ENCODE measurements at places on chromosomes 5 and 9.
A peak's percentile ranks its signal among the peaks of the same experiment; 100 is the strongest.

GRCh38 chr5:10578869-10579268 lies 15.0 kb downstream of the ANKRD33B start:
- no peak for DNase-seq

DNA sequence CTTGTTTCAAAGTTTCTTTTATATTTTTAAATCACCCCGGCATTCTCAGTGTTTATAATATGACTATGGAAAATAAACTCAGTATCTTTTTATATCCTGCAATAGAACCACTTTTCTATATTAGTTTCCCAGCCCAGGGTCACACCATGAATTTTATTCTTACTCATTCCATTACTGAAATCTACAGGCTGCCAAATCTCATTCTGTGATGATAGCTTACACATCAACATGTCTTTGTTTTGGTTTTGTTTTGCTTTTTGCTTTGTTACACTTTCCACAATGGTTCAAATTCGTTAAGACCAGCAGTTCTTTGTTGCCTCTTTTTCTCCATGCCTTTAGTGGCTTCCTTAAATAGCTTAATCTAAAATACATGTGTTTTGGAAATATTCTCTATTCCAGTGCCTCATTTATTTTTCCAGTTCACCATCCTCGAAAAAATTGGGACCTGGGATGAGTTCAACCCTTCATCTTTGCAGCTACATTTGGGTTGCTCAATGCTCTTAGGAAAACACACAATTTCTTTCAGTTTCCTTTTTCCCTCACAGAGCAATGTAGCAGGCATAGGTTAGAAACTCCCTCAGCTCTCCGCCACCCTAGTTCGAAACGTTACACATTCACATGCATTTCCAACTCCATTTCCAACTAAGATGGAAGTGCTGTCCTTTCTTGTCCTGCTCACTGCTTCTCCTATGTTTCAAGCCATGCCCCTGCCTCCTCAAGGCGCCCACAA lies 1146.3 kb downstream of the MAT2B start:
- no peak for DNase-seq

- DNase-seq = no peak
Measured at GRCh38 chr9:81256368-81256767, 433.0 kb downstream of the TLE1 start.

DNA sequence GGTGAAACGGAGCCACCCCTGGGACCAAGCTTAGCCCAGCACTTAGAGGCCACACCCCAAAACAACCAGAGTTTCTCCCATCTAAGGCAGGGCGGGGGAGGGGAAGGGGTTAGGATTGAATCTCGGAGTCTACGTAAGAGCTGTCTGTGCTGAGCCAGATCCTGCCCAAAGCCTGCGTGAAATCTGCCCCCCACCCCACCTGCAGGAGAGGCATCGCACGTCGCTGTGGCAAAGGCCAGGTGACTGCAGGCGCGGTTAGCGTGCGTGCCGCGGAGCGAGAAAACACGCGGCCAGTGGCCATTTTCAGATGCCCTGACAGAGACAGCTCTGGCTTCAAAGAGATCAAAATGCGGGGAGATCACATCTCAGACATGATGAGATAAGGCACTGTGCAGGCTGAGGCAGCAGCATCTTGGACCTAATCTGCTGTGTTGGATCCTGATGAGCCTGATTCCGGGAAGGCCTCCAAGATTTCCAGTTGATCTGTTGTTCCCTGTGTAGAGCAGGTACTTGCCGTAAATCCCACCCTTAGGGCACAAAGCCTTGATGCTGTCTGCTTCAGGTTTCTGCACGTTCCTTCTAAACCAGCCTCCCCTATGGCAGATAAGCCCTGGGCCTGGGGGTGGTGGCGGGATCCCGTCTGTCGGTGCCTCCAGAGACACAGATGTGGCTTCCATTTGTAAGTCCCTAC lies 2.5 kb upstream of the QSOX2 start:
- no peak for DNase-seq

DNA sequence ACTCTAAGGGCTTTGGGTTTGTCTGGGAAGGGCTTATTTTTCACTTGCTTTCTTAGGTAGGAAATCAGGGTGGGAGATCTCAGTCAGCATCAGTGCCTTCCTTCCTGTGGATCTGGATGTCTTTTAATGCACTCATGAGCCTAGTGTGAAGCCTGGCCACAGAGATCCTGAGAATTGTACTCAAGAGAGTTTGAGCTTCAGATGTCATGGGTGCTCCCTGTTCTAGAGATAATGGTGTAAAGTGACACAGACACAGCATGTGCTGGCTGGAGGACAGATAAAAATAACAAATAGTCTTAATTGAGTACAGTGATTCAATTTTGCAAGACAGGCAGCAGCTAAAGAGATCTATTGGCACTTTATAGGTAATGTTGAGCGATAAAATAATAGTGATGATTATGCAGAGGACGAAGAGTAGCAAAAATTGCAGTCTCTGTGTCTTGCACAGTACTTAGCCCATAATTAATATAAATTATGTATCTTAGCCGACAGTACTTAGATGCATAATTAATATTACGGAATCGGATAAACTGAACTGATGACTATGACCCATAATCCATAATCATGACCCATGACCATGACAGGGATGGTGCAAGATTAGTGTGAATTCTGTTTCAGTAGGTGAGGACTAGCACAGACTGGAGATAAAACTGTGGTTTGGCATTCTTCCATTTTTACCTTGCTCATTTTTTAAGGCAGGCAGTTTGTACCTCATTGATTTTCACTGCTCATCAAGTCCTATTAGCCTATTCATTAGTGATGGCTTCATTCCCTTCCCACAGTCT lies 408.7 kb upstream of the PIK3R1 start:
- DNase-seq = no peak

DNA sequence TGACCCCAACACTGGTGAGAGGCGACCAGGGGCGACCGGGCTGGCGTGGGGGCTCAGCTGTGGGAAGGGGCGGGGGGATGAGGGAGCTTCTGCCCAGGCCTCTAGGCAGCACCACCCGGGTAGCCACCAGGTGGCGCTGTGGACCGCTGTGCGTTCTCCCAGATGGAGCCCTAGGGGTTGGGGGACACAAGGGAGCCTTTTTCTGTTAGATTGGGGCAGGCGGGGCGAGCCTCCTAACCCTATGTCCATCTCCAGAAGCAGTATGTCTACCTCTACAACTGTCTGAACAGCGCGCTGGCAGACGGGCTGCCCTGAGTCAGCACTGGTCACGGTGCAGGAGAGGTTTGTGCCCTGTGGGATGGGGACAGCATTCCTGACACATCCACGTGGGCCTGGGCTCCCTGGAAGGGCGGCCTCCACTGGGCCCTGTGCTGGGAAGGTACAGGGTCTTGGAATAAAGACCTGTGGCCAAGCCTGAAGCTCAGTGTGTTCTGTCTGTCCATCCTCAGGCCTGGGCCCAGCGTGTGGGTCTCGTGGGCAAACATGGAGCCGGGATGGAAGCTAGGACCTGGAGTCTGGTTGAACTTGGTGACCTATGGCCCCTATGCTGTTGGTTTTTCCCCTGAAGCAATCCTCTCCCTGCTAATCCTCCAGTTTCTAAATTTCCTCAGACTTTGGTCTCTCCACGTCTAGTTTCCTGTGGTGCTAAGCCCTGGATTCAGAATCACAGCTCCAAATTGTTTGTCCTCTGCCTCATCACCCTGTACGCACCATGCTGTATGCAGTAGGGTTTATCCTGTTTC lies 23.1 kb upstream of the SPTLC1 start:
- DNase-seq = peak; percentile 41

DNA sequence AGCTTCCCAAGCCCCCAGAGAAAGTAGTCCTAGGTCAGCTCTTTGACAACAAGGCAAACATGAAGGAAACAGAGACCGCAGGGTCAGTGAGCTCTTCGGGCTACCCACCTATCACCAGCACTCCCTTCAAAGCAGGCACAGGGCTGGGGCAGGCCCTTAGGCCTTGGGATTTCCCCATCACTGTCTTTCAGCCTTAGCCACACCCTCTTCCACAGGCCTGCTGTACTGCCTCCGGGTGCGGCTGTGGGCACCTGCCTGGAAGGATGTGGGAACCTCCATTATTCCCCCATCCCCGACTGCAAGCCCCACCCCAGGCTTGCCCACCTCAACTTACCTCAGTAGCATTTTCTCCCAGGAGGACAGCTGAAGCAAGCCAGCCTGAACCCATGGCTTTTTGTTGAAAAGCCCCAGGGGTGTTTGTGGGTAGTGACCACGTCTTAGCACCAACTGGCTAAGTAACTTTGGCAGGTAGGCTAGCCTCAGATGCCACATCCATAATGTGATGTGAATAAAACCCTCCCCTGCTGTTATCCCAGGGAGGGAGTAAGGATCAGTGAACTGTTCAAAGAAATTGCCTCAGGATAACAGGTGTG lies 100.2 kb downstream of the PIK3R1 start:
- DNase-seq = no peak

GRCh38 chr9:33102551-33103210 lies 26.2 kb upstream of the SMU1 start:
- DNase-seq = peak; percentile 54

DNA sequence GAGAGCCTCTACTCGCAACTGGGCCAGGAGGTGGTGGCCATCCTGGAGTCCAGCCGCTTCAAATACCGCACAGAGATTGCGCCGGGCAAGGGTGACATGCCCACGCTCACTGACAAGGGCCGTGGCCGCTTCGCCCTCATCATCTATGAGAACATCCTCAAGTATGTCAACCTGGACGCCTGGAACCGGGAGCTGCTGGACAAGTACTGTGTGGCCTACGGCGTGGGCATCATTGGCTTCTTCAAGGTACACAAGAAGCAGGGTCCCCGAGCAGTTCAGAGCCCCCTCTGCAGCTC lies 13.5 kb downstream of the NDST1 start:
- no peak for DNase-seq

- no peak for DNase-seq
Measured at GRCh38 chr5:135236908-135237747, 161.9 kb downstream of the MACROH2A1 start.

DNA sequence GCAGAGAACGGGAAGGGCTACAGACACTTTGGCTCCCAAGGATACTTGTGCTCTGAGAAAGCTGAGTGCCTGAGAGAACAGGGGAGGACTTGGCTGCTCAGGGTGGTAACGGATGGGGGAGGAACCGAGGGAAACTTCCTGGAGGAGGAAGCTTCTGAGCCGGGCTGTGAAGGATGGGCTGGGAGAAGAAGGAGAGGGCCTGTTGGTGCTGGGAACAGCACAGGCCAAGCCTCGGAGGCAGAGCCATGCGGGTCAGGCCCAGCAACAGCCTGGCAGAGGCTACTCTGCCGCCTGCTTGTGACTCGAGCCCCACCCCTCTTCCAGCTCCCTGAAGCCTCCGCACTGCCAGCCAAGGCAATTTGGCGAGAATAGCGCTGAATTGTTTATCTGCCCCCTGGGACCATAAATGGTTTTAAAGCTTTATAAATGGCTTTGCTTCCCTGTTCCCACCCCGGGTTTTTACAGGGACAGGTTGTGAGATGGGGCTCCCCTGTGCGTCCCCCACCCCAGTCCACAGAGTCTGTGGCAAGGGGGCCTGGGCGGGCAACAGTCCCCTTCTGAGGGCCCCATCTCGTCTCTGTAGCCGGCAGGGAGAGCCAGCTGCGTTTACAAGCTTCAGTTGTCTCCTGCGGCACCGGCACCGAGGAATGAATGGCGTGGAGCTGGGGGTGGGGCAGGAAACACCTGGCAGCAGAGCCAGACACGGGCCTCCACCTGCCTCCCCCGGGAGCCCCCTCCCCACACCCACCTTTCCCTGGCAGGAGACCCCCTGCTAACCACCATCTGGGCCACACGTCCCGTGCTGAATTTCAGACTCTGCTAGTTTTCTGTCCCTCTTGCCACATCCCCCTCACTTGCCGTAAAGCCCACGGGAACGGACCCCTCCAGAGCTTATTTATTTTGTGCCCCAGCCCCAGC lies 24.4 kb downstream of the FAM163B start:
- DNase-seq = no peak

DNA sequence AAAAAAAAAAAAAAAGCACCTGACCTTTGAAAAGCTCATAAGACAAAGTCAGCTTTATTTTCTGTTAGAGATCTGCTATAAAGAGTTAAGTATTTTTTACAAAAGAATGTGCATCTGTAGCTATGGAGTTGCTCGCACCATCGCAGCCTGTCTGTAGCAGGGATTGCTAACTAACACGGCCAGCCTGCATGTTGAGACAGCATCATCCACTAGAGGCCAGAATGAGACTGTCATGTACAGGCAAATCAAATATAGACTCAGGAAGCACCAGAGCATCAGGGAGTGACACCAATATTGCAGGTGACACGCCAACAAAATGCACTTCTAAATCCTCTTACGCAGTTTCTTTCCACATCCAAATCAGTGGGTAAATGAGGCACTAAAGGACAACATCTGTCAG lies 136.3 kb upstream of the RASEF start:
- peak; percentile 42 for DNase-seq

DNA sequence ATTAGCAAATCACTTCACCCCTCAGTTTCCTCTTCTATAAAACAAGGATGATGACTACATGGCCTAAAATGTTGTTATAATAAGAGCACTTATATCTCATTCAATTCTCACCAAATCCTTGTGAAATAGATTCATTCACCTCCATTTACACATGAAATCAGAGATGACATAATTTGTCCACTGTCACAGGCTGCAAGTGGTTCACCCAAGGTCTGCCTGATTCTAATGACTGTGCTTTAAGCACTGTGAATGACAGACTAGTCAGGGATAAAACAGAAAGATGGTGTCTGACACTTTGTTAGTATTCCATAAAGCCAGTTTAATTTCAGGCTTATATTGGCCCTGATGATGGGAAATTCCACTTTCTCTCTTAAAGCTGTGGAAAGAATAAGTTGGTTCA lies 209.5 kb downstream of the MAPKAP1 start:
- no peak for DNase-seq

DNA sequence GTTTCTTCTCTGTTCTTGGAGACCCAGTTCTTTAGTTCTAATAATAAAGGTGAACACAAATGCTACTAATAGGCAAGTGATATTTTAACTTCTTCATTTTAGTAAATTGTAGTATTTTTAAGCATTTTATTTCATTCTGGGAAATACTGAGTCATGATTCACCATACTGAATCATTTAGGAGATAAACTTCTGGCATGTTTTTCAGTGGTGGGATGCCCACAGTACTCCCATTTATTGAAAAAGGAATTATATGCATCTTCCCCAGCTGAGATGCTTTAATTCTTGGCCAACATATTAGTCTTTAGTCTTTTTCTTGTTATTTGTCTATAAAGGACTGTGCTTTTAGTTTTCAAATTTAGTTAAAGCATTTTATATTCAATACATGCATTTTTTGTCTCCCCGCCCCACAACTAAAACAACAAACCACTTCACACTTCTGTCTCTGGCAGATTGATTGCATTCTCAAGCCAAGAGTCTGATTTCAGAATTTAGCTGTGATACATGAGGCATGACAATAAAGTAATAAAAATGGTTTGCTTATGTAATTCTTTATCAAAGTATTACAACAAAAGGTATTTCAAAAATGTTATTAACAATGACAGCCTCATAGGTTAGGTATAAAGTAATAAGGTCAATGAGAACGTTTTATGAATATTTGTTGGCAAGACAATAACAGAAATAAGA lies 125.2 kb upstream of the CDH18 start:
- DNase-seq = no peak

GRCh38 chr9:3736161-3736560 lies 210.4 kb upstream of the RFX3 start:
- DNase-seq = no peak
